ENCODE measurements at places on chromosomes 11 and 22.

DNA sequence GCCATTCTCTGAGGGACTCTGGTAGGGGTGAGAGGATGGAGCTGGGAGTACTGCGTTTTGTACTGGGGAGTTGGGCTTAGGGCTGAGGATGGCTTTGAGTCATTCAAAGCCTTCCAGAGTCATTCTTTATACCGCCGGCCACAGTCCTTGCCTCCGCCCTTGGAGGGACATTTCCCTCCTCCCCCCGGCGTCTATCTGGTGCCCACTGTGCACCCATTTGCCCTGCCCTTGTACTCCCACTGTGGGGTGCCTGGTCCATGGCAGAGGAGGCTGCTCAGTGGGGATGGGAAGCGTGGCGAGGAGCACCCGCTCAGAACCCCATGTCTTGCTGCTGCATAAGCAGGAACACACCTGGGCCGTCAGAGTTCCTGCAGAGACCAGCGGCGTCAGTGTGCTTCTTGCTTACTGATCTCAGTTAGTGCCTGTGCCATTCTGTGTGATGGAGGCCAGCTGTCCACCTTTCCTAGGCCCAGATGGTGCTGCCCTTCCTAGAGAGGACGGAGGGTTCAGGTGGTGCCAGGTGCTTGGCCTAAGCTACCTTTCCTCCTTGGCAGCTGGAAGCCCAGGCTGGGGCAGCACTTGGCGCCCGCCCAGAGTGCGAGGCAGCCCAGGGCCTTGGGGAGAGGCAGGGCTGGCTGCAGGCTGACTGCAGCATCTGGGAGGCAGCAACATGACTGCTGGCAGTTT is 23.3 kb upstream of the TMEM191C start:
- no peak for DNase-seq

- no peak for DNase-seq
Measured at GRCh38 chr11:10155793-10156490, 138.1 kb downstream of the SBF2 start.

GRCh38 chr11:118625976-118626375 is 18.6 kb downstream of the PHLDB1 start:
- no peak for DNase-seq

- no peak for DNase-seq
Measured at GRCh38 chr11:118099838-118100556, 13.2 kb upstream of the SMIM35 start.

DNA sequence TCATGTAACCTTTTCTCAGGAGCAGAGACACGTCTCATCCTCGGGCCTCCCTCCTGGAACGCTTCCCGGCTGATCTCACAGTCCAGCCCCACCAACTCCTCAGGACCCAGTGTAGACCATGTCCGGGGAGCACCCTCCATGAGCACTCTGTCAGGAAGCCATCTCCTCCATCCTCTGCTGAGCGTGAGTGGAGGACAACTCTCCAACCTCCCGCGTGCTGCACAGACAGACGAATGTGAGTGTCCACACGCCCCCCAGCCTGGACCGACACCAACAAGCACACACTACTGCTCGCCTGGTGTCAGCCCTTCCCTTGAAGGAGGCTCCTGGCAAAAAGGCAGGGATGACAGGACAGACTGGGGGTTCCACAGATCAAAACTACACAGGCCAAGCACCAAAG is 86.6 kb downstream of the SHANK2 start:
- DNase-seq = no peak

DNA sequence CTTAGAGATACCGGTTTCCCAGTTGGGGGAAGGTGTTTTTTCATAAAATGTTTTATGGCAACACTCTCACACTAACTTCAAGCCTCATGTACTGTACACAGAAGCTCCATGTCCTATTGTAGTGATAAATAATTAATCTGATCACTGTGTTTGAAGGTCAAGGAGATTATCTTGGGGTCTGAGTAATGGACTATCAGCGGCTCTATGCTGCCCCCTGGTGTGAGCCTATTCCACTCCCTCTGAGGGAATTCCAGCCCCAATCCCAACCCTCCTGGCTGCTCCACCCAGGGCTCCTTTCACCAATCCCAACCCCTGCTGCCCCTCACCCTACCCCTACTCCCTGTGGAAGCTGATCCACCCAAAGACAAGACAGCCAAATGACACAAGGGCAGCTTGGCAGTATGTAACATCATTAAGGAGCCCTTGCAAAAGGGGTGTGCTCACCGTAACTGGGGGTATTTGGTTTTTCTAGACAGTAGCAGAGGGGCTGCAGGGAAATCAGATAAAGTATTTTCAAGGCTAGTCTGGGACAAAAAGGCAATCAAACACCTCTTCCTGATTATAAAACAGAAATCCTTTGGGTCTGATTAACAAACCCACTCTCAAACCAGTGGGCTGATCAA is 22.3 kb downstream of the HPS4 start:
- peak; percentile 7 for DNase-seq
